ENCODE measurements at places on chromosomes 7 and 10.
A peak's percentile ranks its signal among the peaks of the same experiment; 100 is the strongest.

DNA sequence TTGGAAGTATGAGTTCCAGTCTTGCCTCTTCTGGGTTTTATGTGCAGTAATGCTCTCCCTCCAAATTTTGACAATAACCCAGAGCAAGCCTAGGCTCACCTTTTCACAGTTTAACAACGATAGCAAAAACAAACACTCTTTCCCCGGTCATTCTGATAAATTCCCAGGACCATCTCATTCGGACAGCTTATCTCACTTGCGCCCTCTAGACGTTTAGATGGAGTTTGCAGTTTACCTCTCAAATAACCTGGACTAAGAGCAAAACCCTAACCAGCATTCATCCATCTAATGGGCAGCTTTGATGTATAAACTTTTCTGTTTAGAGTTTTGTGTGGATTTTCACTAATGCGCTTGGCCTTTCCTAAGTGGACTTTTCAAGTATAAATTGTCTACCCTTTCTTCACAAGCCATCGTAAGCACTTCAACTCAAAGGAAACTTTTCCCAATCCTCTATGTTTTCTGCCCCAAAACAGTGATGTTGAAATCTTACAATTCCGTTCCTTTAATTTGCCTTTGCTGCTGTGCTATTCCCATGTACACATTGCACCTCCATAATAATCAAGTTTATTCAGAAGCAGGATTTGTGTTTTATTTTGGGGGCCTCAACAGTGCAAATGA is 114.9 kb downstream of the HDAC9 start:
- no peak for DNase-seq

GRCh38 chr10:105041956-105042355 is 400.9 kb downstream of the SORCS3 start:
- DNase-seq = no peak

- no peak for DNase-seq
These were observed 48.1 kb downstream of the SDK1 start for GRCh38 chr7:3349126-3349525.

- DNase-seq = no peak
These were observed 50.4 kb downstream of the ARMC3 start for GRCh38 chr10:22978287-22978686.

GRCh38 chr10:75399461-75400162 is 2.0 kb downstream of the ZNF503 start:
- no peak for DNase-seq

DNA sequence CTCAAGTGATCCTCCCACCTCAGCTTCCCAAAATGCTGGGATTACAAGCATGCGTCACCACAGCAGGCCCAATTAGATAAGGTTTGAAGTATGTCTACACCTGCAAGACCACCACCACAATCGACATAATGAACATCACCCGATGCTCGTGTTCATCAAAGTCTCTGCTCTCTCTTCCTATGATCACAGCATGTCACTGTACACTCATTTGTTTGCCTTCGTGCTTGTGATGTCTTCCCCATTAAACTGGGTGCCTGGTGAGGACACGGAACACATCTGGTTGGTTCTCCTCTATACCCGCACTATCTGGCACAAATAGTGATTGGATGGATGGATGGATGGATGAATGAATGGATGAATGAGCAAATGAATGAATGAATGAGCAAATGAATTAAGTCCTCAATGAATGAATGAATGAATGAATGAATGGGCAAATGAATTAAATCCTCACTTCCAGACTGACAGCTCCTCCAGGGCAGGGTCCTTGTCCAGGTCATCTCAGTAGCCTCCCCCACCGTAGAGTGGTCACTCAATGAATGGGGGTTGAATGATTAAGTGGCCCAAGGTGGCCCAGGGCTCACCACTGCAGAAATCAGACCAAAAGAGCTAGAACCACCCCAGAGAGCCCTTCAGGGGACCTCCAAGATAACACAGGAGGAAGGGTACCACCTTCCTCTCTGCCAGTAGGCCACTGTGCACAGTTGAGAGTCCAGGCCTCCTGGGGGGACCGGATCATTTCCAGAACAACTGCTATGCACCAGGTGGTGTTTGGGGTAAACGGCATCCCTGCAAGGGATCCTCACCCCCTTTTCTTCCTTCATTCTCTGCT is 101.9 kb upstream of the TNRC18 start:
- no peak for DNase-seq

- DNase-seq = no peak
These were observed 126.8 kb upstream of the SEM1 start for GRCh38 chr7:96836456-96836855.

DNA sequence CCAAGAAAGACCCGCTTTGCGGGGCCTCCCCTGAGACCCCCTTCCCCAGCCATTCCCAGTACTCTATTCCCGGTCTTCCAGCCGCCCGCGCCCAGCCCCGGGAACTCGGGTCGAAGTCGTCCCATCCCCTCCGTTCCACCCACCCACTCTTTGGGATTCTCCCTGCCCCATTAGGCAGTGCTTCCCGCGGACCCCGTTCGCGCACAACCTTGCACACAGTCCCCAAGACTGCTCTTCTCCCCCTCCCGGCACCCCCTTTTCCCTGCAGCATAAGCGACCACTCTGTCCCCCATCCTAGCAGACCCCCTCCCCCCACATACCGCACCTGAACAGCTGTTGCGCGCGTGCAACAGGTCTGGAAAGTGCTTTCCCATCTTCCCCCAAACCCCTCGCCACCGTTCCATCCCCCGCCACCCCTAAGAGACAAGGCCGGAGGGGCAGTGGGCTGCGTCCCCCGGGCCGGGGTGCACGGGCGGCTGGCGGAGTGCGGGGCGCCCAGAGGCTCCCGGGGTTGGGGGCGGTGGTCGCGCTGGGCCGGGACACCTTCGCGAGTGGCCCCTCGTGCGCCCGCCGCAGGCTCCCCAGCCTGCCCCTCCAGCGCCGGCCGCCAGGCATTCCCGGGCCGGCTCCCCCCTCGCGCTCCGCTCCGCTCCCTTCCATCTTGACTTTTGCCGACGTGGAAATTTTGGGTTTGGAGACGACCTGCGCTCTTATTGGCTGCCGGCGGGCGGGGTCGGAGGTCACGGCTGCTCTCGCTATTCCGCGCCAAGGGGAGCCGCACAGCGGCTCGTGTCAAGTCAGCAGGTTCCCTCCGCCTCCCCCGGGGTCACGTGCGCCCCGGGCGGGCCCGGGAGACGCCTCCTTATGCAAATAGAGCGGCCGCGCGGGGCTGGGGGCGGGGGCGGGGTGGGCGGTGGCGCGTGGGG is 201.2 kb upstream of the NFE2L3 start:
- peak; percentile 66 for DNase-seq
